ENCODE measurements at places on chromosomes 6 and 20.

DNA sequence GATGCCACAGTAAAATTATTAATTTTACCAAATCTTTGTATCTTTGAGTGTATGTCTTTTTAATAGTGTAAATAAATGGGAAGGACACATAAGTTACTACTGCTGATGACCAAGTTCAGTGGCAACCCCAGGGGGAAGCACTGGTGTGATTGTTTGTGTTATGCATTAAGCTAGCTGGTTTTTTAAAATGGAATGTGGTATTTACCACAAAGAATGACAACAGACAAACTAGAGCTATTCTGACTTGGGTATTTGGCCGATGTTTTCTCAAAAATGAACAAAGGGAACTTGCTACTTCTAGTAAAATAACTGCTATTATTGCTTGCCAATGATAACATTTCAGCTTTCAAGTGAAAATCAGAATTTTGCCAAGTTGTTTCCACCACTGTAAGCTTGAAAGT lies 2.9 kb downstream of the FNDC1 start:
- DNase-seq: no peak

DNA sequence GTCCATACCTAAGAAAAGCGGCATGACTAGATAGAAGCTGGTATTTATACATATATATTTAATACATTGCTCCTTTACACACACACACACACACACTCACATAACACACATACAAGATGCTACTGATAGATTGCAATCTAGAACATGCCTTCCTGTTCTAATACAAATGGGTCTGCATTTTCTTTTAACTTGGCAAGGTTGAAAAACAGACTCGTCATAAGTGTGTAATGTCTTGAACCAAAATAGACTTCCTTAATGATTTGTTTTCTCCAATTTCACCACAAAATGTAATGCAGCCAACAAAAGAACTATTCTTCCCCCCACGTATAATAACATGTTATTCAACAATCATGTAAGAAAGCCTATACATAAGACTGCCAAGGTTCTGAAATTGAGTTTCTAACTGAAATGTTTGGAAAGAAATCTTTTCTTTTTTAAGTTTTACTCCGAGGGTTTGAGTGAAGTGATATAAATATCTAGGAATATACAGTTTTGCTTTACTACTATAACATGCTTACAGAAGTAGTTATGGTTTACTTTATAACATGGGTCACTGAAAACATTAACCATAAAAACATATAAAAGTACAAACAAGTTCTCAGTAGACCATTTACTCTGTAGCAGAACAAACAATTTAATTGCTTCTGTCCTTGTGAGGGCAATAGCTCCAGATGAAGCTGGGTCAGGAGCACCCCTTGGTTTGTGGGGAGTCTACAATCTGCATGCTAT lies 207.5 kb downstream of the FOXC1 start:
- DNase-seq: no peak

GRCh38 chr20:37188787-37189186 lies 9.4 kb upstream of the MROH8 start:
- no peak for DNase-seq

DNA sequence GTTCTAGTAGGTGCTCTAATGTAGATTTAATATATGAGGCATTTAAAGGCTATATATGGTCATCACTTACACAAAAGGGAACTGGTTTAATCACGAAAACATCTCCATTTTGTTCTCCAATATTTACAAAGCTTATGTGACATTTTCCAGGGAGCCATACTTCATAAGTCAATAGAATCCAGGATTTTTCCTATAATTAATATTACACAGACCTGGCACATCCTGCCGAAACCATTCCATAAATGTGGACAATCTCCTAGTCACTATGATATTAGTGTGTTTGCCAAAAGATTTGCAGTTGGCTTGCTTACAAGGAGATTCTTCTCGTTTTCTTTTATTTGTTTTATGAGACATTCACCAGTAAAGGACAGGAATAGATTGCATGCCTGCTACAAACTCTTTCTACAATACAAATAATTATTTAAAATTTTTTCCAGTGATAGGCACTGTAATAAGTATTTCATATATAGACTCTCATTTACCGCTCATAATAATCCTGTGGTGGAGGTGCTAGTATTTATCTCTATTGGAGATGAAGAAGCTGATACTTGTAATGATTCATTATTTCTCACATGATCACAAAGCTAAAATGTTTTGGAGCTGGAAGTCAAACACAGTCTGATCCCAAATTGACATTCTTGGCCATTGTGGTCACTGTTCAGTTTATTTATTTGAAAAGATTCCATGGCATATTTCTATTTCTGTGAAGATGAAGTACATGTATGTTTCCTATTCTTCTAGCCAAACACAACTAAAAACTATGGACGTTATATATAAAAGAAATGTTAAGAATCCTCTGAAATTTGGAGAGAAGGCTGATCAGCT lies 597.0 kb downstream of the HTR1B start:
- no peak for DNase-seq

- no peak for DNase-seq
Observed at GRCh38 chr20:61316346-61316745, 64.3 kb downstream of the CDH4 start.

DNA sequence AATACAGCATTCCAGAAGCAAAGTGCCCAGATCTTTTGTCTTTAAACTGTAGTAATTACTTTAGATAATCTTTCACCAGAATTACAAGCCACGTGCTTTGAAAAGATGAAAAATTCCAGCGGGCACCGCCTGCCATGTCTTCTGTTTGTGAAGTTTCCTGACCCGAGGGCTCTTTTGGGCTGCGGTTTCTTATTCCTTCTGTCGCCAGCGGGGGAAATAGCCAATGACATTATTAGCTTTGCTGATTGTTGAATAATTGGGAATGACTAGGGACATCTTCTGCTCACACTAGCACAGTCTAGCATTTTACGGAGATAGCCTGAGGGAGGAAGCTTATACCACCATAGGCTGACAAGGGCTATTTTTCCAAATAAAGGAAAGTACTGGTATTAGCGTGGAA lies 124.7 kb downstream of the SAMD5 start:
- no peak for DNase-seq

- DNase-seq: no peak
Observed at GRCh38 chr20:54067606-54068174, 2.7 kb downstream of the BCAS1 start.

DNA sequence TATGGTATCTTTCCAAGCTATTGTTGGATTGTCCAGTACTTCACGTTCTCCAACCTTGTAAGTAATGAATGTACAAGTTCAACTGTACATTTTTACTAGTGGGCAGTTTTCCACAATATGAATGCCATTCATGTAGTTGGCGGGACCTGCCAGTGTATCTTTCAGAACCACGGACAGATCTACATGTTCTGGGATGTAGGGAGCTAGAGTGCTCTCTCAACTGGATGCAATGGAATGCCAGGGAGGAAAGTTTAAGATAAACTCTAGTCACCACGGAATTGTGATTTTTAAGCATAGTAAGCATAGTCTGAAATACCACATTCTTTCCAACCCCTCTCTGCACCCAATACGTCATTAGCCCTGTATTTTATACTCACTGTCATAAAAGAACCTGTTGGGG lies 21.5 kb upstream of the HLA-C start:
- DNase-seq: no peak

- no peak for DNase-seq
Observed at GRCh38 chr6:102411796-102412195, 1018.3 kb downstream of the GRIK2 start.

- peak; percentile 90 for DNase-seq
Observed at GRCh38 chr20:34363062-34363464, at the start of gene ITCH. ITCH (plus strand) TSS chr20:34363273; CDS start chr20:34393812, 30,539 bp downstream.

DNA sequence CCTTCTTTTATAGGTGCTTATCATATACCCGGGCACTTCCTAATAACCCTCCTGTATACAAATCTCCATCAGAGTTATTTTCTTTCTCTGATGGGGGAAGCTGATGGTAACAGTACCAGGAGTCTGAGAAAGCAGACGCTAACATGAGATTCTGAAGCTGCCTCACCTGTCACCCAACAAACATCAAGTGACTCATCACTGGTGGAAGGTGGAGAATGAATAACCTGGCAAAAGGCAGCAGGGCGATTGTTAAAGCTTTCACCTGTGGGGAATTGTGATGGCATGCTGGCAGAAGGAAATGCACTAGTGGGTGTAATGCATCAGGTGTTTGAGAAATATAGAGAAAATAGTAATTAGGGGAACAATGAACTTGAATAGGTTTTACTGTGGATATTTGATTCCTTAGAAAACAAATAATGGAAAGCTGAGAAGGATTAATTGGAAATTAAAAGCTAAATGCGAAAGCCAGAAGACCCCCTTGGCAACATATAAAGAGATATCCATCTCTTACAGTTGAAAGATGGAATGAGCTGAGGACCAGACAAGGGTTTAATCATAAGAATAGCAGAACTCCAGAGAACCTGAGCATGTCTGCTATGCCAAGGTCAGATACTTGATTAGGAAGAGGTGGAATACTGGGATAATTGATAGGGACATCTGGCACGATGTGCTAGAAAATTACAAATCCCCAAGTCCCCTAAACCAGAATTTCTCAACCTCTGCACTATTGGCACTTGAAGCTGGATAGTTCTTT lies 517.1 kb downstream of the PKHD1 start:
- DNase-seq: no peak

DNA sequence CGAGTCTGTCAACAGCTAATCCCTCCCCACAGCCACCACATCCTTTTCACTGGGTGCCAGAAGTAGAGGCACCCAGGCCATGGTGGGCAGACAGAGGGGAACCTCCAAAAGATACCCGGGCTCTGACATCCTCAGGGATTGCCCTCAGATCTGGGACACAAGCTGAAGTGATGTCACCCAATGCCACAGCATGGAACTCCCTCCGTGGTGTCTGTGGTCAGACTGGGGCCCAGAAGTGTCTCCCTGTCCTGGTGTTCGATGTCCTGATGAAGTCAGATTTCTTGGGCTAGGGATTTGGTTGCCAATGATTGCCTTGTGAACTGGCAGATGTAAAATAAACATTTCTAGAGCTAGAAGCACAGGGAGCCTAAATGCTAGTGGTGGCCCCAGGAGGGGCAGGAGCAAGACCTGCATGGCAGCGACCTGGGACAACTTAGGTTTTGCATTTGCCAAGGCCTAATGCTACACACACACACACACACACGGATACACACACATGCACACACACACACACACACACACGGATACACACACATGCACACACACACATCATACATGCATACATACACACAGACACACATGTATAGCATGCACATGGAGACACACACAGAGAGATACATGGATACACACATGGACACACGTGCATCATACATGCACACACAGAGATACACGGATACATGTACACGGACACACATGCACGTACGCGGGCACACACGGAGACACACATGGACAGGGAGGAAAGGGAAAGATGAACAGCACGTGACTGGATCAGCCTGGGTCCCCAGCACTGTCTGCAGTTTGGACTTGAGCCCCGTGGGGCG lies 221.0 kb downstream of the NFATC2 start:
- no peak for DNase-seq

DNA sequence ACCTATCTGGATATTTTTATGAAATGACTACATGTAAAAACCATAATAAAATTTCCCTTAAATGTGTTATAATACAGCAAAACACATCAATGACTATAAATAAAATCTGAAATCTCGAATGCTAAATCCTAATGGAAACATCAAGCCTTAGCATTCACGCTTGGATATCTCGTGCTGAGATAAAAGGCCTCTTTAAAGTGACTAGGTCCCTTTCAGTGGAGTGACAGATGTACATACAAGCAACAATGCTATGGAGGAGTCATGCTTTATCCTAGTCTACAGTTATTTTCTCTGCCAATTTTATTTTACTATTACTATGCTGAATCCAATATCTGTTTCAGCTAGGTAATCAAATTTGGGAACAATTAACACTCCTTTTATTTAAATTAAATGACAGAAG lies 72.4 kb downstream of the MAP3K7 start:
- no peak for DNase-seq

GRCh38 chr20:4613718-4614620 lies 107.7 kb upstream of the PRND start:
- DNase-seq: peak; percentile 70

DNA sequence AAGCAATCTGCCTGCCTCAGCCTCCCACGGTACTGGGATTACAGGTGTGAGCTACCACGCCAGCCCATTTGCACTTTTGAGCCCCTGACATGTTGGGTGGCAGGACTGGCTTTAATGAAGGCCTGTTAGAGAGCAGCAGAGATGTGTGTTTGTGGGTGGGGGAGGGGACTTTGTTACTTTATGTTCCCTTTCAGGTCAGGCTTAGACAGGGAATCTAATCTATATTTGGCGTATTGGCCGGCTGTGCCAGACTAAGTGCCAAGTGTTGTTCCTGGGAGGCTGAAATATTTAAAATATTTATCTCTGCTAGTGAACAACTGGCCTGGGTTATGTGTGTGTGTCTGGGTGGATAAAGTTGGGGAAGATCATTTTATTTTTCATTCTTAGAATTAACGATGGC lies 6.1 kb downstream of the GMPR start:
- no peak for DNase-seq

DNA sequence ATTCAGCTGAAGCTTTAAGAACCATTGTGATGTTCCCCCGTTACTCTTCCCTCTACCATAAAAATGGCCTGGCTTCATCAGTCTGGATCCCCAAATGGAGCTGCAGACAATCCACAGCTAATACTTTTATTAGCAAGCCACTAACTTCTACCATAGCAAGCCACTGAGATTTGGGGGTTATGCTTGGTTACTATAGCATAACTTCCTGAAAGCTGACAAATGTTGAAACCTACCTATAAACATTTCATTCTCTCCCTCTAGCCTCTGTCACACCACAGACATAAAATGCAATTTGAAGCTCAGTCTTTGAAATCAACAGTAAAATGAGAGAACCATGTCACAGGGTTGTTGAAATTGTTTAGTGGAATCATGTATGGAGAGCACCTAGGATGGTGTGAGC lies 3.0 kb upstream of the HTR1E start:
- no peak for DNase-seq

DNA sequence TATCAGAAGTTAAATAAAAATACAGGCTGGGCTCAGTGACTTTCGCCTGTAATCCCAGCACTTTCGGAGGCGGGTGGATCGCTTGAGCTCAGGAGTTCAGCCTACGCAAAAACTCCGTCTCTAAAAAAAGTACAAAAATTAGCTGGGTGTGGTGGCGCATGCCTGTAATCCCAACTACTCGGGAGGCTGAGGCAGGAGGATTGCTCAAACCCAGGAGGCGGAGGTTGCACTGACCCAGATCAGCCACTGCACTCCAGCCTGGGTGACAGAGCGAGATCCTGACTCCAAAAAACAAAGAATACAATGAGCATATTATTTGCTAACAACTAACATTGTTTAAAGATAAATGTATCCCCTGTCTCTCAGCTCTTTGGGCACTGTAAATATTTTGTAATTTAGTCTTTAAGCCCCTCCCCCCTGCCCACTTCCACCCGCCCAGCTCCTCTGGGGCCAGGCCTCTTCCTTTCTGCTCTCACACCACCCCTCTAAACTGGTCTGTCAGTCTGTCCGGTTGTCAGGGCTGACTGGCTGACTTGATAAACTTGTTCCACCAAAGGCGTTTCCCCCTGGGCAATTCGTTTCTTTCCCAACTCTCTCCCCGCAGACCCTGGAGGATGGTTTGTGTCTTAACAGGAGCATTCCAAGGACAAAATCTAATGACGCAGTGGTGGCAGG lies 62.4 kb upstream of the QKI start:
- DNase-seq: no peak

- no peak for DNase-seq
Observed at GRCh38 chr20:59466107-59466815, 138.1 kb upstream of the PHACTR3 start.

- no peak for DNase-seq
Observed at GRCh38 chr6:143061597-143062385, 1.1 kb downstream of the AIG1 start.
